ENCODE measurements at places on chromosomes 1 and 21.
A peak's percentile ranks its signal among the peaks of the same experiment; 100 is the strongest.

GRCh38 chr1:247077876-247078257, 744 bp downstream of the ZNF670 start:
- no peak for DNase-seq

DNA sequence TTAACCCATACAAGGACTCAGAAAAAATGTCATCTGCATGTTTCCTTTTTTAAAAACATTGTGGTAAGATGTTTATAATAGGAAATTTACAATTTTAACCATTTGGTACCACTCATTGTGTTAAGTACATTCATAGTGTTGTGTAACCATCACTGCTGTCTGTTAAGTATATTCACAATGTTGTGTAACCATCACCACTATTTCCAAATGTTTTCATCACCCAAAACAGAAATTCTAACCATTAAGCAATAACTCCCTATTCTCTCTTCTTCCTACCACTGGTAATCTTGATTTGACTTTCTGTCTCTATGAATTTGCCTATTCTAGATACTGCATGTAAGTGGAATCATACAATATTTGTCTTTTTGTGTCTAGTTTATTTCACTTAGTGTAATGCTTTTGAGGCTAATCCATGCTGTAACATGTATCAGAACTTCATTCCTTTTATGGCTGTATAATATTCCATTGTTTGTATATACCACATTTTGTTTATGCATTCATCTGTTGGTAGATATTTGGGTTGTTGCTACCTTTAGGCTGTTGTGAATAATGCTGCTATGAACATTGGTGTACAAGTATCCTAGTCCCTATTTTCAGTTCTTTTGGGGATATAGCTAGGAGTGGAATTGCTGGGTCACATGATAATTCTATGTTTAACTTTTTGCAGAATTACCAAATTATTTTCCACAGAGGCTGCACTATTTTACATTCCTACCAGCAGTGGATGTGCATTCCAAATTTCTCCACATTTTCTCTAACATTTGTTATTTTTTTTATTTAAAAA, 14.1 kb downstream of the HIPK1 start:
- no peak for DNase-seq

DNA sequence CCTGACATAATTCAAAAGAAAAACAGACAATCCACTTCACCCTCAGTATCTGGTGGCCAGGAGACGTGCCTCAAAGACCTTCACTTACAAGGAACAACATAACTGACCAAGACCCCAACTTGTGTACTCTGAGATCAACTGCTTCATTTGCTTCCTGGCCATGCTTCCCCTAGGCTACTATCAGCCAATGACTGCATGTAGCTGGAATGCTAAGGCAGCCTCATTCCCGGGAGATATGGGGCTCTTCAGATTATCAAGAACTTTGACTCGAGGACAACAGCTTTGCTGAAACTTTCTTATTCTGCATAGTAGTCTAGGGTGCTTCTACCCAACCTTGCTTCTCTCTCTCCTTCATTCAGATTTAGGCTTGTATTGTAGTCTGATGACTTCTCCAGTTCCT, 11.7 kb upstream of the UCK2 start:
- peak; percentile 48 for DNase-seq

DNA sequence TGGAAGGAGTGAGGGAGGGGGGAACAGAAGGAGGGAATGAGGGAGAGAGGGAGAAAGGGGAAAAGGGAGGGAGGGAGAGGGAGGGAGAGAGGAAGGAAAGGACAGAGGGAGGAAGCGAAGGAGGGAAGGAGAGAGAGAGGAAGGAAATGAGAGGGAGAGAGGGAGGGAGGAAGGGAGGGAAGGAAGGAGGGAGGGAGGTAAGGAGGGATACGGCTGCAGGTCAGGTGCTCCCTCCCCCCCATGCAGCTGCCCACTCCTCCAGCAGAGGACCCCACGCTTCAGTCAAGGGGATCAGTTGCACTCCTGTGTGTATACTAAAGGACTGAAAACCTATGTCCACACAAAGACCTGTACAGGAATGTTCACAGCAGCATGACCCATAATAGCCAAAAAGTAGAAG, 54.8 kb downstream of the CLSTN1 start:
- no peak for DNase-seq

DNA sequence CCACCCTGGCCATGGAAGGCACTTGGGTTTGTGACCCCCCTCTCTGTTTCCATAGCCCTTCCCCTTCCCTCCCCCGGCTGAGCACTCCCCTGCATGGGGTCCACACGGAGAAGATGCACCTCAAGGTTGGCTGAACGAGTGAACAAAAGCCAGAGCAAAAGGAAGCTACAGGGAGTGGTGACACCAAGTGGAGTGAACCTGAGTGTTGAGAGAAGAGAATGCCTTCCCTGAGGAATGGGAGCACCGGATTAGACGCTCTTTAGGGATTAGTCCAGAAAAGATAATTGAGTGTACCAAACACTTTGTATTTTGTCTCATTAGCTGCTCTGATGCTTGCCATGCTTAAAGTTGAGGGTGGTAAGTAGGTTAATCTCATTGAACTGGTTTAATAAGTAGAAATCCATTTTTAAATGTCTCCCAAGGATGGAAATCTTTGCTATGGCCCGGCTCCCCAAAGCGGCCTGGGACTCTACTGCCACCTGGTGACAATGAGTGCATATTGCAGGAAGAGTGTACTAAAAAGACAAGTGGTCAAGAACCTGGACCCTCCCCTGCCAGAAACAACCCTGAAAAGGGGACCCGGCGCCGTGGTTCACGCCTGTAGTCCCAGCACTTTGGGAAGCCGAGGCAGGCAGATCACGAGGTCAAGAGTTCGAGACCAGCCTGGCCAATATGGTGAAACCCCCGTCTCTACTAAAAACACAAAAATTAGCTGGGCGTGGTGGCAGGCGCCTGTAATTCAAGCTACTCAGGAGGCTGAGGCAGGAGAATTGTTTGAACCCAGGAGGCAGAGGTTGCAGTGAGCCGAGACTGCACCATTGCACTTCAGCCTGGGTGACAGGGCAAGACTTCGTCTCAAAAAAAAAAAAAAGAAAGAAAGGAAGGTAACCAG, 150.6 kb upstream of the ZC3H12A start:
- DNase-seq: peak; percentile 56

DNA sequence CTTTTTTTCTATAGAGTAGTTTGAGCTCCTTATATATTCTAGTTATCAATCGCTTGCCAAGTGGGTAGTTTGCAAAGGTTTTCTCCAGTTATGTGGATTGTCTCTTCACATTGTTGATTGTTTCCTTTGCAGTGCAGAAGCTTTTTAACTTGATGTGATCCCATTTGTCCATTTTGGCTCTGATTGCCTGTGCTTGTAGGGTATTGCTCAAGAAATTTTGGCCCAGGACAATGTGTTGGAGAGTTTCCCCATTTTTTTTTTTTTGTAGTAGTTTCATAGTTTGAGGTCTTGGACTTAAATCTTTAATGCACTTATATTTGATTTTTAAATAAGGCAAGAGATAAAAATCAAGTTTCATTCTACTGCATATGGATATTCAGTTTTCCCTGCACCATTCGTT, 774.8 kb upstream of the ADAMTS5 start:
- no peak for DNase-seq

- DNase-seq: no peak
These were observed 1.2 kb downstream of the LORICRIN start for GRCh38 chr1:153260585-153261280.

- no peak for DNase-seq
These were observed 62.8 kb downstream of the ZFYVE9 start for GRCh38 chr1:52204696-52205095.

- no peak for DNase-seq
These were observed 18.6 kb upstream of the PADI1 start for GRCh38 chr1:17186216-17186909.

- no peak for DNase-seq
These were observed 52.8 kb downstream of the RAP1GAP start for GRCh38 chr1:21616372-21616771.

DNA sequence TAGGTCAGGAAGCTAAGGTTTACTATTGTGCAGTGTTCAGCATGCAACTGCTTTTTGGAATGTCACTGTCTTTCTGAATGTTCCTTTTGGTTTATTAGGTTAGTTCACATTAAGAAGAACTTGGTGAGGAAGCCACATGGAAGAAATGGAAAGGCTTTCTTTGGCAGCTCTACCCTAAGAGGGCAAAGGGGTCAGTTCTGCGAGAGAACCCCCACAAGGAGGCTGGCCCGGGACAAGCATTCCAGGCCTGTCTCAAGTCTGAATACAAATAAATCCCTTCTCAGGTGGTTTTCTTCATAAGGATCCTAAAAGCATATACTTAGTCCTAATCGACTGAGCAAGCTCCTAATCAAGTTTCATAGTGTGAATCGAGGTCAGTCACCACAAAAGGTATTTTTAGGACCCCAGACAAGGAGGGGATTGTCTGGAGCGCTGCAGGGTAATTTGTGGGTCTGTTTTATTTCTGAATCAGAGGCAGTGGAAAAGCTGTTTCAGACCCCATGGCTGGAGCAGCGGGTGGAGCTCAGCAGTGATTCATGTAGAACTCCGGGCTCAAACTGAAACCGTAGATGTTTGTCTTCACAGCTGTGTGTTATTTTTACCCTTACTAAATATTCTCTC, 63.3 kb downstream of the ERG start:
- DNase-seq: peak; percentile 39

- no peak for DNase-seq
These were observed 199.2 kb upstream of the ST6GALNAC5 start for GRCh38 chr1:76668046-76668445.

DNA sequence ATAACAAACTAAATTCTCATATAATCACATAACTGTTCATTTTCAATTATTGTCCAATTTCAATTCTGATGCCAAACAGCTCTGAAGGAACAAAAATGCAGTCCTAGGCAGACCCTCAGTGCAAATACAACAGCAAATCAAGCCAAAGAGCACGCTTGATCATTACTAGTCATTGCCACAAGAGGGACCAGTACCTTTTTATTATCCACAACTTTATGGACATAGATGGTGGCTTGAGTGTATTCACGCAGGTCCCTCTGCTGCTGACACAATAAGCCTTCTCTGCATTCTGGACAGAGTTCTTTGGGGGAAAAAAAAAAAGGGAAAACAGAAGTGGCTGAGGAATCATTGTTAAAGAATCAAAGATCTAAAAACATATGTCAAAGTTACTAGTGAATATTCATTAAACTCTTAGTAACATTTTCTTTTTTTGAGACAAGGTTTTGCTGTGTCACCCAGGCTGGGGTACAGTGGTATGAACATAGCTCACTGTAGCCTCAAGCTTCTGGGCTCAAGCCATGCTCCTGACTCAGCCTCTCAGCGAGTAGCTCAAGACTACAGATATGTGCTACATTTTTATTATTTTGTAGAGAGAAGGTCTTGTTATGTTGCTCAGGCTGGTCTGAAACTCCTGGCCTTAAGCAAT, 34.3 kb upstream of the RAP1GAP start:
- peak; percentile 34 for DNase-seq

DNA sequence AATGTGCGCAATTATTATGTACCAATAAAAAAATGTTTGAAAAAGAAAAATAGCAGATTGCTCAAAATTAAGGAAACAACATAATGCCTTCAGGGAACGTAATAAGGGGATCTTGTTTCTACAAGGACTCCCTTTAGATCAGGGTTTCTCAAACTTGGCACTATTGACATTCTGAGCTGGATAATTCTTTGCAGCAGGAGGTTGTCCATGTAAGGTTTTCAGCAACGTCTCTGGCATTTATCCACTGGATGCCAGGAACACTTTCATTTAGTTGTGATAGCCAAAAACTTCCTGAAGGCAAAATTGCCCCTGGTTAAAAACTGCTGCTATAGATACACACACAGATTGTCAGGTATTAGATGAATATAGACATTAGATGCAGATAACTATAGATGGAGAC, 666.7 kb upstream of the ADAMTS5 start:
- DNase-seq: no peak
